ENCODE measurements at places on chromosomes 5 and 9. TPM values are rescaled to one million over a fixed set of nuclear protein-coding genes. Genes with fewer than 3 reads are reported as not detected.
A peak's percentile ranks its signal among the peaks of the same experiment; 100 is the strongest.

- no peak for DNase-seq
Observed at GRCh38 chr9:94173632-94174031, 85.5 kb upstream of the ZNF169 start.

ZNG1A gene
- total RNA-seq = 51.1 TPM

- DNase-seq = peak; percentile 43
Observed at GRCh38 chr5:74275171-74275992, 365.1 kb downstream of the ENC1 start.

- no peak for DNase-seq
Observed at GRCh38 chr9:129549684-129550083, 71.2 kb downstream of the C9orf50 start.

- peak; percentile 6 for DNase-seq
Observed at GRCh38 chr5:94017579-94017978, 276.2 kb upstream of the POU5F2 start.

GRCh38 chr9:84031534-84031933, 50.9 kb downstream of the RMI1 start:
- no peak for DNase-seq

DNA sequence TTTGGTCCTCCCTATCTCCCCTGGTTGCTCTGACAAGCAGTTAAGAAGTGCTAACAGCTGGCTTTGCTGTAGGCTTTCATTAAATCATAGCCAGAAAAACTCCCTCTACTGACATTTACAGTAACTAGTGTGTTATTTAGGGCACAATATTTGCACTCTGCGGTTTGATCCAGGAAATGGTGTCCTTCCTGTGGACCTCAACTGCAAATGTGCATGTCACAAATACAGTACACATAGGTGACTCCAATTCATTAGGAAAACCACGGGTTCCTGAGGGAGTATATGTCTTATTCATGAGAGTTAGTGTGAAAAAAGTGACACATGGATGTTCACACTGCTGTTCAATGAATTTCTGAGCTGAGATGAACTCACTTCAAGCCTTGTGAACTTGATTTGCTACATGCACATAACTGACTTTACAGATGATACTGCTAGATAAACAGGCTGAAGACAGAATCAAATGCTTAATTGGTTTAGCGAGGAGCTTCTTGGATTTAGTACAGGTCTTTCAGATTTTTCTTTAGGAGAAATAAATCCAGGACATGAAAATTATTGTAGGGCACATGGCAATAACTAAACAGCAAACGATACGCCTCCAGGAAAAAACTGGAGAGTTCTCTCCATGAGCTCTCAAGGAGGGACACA, 281.5 kb downstream of the EFNA5 start:
- DNase-seq = peak; percentile 89

C5orf52 gene
- not detected for total RNA-seq

DNA sequence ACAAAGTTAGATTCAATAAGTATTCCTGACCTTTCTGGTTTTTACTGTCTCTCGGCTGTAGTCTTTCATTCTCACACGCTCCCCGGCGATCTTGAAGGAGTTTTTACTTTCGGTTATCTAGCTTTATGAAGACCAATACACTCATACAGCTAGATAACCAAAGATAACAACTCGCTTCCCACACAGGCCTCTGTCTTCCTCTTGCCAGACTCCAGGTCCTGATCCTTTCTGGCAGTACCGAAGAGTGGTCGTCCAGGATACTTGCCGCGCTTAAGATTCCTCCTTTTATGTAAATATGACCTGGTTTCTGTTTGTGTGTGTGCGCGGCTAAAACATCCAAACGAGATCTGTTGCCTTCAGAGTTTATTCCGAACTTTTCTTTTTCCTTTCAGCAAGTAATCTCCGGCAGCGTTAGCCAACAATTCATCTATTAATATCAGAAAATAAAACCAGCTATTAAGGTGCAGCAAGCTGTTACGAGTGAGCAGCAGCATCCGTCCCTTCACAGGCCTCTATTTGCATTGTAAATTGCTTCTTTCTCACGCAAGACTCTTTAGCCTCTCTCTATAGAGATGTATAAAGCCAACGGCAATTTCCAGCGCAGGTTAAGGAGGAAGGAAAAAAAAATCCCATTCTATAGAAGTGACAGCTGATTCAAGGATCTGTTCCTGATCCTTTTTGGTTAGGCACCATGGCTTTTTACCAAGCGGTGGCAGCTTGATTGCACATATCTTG, 216.1 kb downstream of the MEF2C start:
- DNase-seq = peak; percentile 35

DNA sequence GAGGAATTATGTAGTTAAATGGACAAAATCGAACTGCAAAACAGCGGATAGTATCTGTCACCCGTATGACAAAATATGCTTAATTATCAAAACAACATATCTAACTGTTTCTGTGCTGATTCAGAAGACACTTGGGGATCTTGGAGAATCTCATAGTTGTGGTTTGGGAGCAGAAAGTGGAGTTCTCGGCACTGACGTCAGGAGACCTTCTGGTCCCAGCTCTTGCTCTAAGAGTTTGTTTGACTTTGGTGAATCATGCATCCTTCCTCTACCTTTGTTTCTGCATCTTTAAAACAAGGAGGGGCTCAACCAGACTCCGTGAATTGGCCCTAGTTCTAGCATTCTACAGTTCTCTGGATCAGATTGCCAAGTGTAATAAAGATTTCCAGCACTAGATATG, 37.0 kb upstream of the TAF1L start:
- peak; percentile 62 for DNase-seq

DNA sequence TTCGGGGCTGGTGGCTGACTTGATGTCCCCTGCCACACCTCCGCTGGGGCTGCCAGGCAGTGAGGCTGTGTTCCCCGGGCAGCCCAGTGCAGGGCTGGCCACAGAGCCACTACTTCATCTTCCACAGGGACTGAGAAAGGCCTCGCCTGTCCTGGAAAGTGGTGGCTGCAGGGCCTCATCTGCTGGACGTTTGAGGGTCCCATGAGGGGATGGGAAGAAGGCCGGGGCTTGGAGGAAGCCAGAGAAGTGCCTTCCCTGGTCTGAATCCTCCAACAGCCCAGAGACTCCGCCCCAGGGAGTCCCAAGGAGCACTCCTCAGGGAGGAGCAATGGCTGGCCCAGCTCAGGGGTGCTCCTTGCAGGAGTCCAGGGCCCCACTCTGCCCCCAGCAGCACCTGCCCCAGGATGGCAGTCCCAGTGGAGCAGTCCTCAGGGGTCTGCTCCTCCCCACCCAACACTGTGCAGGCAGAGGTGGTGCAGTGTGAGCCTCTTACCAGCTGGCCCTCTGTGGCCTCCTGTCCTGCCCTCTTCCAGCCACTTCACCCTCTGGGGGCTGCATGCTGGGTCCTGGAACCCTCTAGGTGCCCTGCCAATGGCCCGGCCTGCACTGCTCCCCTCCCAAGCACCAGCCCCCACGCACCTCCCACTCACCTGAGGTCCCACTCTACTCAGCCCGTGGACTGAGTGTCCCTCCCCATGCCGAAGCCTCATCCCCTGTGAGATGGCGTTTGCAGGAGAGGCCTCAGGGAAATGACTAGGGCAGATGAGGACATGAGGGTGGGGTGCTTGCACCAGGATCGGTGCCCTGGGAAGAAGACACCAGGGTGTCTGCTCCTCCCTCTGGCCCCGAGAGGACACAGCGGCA, 47.3 kb upstream of the COL5A1 start:
- no peak for DNase-seq

DNA sequence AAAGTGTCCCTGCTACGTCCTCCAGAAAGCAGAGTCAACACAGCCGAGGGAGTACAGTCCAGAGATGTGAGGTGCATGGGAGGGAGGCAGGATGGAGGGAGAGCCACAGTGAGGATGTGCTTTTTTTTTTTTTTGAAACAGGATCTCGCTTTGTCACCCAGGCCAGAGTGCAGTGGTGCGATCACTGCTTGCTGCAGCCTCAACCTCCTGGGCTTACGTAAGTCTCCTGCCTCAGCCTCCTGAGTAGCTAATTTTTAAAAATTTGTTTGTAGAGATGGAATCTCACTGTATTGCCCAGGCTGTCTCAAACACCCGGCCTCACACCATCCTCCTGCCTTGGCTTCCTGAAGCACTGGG, 33.2 kb upstream of the ALDH1B1 start:
- no peak for DNase-seq

GRCh38 chr5:9977070-9977469, 272.6 kb downstream of the ATPSCKMT start:
- no peak for DNase-seq

GRCh38 chr5:142014911-142015584, 2.2 kb upstream of the GNPDA1 start:
- DNase-seq = peak; percentile 65

DNA sequence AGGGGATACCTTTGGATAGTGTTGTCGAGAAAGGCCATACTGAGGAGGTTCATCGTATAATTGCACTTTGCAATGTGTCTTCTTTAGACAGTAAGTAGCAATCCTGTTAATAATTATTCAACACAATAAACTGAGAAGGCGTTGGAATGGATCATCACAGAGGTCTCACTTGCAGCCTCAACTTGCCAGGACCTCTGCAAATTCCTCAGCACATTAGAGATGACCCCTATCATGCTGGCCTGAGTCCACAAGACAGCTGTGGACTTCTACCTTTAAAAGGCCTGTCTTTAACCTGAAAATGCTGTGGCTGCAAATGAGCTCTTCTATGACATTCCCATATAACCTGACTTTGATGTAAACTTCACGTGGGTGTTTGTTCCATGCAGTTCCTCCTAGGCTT, 14.1 kb downstream of the SH3TC2 start:
- DNase-seq = no peak

ANKRD18A gene
- total RNA-seq = 0.62 TPM

DNA sequence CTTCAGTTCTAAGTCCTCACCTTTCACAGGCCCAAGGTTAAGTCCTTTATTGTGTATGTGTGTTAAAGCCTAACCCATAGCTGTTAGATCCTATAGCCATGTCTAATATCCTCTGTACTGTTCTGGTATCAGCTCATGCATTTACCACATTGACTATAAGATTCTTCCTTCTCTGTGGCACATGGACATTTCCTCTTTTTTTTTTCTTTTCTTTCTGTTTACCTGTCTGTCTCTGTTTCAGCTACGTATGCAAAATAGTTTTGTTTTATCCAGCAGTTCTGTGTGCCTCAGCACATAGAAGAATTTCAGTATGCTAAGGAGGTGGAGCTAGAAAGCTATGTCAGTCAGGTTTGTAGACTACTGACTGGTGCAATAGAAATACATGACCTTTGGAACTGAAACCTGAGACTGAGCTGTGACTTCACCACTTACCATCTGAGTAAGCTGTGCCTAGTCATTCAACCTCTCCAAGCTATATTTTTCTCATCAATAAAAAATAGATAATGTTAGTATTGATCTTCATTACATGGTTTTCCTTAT, 155.6 kb upstream of the VLDLR start:
- DNase-seq = peak; percentile 24

DNA sequence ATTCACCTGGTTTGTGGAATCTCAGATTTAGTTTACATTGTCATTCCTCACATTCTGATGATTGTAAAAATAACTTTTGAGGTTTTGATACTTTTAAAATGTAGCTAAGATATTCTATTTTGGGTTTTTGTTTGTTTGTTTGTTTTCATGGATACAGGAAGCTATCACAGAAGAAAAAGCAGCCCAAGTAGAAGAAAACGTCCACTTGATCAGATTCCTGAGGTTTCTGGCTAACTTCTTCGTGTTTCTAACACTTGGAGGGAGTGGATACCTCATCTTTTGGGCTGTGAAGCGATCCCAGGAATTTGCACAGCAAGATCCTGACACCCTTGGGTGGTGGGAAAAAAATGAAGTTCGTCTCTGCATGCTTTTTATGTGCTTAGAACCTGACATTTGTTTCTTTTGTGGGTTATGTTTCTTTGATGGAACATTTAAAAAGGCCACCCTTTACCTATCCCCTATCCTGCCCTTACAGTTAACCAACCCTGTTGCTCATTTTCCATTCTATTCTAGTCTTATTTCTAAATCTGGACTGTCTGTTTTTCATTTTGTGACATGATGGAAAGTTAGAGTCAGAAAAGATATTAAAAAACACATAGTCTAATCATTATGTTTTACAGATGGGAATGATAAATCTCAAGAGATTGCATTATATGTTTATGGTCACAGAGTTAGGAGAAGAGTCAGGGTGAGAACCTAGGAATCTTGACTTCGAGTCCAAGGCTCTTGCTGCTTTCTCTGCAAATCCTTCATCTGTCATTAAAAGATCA, 163.7 kb downstream of the ALDH1A1 start:
- DNase-seq = no peak

DNA sequence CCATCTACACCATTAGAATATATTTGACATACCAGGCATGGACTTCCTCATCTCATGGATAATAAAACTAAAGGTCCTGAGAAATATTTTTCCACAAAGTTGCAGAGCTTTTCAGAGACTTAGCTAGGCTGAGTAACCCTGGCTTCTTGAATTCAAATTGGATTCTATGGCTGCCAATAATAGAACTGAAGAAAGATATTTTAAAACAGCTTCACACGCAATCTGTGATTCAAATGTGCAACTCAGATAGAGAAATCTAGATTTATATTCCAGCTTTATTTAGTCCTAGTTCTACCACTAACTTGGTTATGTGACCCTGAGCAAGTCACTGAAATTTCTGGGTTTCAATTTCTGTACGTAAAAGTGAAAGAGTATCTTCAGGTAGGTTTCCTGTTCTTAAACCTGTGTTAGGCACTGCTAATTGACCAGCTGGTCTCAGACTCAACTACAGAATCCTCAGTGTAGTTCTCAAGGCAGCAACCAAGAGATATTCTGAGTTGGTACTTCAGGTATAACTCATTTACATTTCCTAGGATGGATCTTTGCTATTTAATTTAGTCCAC, 235.3 kb downstream of the GABRB2 start:
- no peak for DNase-seq

ISL1 gene
- total RNA-seq = 4.6 TPM
